Sigmoid colon (tissue), 7 donors: ENCODE measurements at places on chromosomes 1 and 21. TPM values are rescaled to one million over a fixed set of nuclear protein-coding genes. Genes with fewer than 3 reads are reported as not detected.

Gene DCST1
- polyA plus RNA-seq, result 0.09 TPM

Gene ADAM30
- polyA plus RNA-seq, result not detected

Gene EPHA8
- polyA plus RNA-seq, result not detected

Gene CFHR5
- polyA plus RNA-seq, result not detected

Gene MX1
- 13.2 TPM for polyA plus RNA-seq

Gene CD164L2
- 1.2 TPM for polyA plus RNA-seq

Gene CYP4B1
- 6.0 TPM for polyA plus RNA-seq

DNA sequence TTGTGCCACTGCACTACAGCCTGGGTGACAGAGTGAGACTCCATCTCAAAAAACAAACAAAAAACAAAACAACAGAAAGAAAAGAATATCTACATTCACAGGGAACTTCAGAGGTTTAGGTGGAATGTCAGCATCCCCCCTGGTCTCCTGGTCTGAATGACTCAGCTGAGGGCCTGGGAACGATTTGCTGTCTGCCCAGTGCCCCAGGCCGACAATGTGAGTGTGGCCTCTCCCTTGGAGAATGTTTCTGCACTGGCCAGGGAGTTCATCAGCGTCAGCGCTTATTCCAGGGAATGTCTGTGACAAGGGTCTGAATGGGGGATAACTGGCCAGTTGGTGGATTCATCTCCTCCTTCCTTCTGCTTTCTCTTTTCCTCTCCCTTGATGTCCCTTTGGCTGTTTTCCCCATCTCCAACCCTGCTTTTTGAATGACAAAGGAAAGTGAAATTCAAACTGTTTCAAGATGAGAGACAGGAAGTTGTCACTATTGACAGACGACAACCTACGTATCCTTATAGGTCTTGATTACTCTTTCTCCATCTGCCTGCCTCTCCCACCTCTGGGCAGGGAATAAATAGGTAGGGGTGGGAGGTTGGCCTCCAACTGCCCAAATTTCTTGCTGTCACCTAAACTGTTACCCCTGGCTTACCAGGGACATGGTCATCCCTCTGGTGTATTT, 213.1 kb downstream of the HHAT start:
- no peak for DNase-seq
- no peaks in the 10 kb centered on the region for H3K4me1 ChIP-seq
- no peaks in the 10 kb centered on the region for H3K27me3 ChIP-seq
- no peak overlapping the region for H3K27ac ChIP-seq

DNA sequence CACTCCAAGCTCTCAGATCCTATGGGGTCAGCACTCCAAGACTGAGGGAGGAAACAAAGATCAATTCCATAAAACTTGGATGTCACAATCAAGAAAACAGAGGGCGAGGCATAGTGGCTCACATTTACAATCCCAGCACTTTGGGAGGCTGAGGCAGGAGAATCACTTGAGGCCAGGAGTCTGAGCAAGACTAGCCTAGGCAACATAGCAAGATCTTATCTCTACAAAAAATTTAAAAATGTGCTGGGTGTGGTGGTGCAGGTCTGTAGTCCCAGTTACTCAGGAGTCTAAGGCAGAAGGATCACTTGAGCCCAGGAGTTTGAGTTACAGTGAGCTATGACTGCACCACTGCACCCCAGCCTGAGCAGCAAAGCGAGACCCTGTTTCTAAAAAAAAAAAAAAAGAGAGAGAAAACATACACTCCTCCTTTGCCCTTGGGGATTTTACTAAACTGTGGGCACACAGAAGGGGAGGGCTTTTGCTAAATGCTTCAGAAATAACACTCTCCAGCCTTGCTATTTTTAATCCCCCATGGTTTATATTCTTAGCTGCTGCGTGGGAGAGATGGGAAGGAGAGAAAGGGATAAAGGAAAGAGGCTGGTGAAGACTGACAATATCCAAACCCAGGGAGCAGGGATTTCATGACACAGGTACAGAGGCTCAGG, 18.1 kb downstream of the ARHGEF2 start:
- no peak overlapping the region for H3K4me3 ChIP-seq
- no peaks in the 10 kb centered on the region for H3K27me3 ChIP-seq
- H3K27ac ChIP-seq, result no peak overlapping the region
- peaks cover 92% of the 10 kb centered on the region for H3K36me3 ChIP-seq
- H3K4me1 ChIP-seq, result no peaks in the 10 kb centered on the region

GRCh38 chr1:61226791-61227567, 144.6 kb downstream of the NFIA start:
- H3K27me3 ChIP-seq, result no peaks in the 10 kb centered on the region
- peak overlapping the region; percentile 57 for H3K27ac ChIP-seq
- no peak overlapping the region for H3K4me3 ChIP-seq
- no peaks in the 10 kb centered on the region for H3K36me3 ChIP-seq

DNA sequence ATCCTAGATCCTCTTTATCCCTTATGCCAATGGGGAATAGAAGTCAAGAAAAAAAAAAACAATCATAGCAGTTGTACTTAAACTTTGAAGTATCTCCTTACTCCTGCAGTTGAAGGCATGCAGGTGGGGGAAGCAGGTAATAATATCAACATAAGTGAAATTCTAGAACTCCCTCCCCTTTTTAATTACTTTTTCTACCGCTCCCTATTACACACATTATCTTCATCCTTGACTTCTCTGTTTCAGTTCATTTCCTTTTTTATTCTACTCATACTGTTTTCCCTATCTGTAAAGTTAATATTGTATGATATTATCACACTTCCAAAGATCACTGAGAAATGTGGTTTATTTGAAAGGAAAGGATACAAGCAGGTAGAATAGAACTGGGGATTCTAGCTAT, 962.0 kb downstream of the PLA2G4A start:
- H3K27ac ChIP-seq, result no peak overlapping the region
- DNase-seq, result no peak
- H3K4me3 ChIP-seq, result no peak overlapping the region

DNA sequence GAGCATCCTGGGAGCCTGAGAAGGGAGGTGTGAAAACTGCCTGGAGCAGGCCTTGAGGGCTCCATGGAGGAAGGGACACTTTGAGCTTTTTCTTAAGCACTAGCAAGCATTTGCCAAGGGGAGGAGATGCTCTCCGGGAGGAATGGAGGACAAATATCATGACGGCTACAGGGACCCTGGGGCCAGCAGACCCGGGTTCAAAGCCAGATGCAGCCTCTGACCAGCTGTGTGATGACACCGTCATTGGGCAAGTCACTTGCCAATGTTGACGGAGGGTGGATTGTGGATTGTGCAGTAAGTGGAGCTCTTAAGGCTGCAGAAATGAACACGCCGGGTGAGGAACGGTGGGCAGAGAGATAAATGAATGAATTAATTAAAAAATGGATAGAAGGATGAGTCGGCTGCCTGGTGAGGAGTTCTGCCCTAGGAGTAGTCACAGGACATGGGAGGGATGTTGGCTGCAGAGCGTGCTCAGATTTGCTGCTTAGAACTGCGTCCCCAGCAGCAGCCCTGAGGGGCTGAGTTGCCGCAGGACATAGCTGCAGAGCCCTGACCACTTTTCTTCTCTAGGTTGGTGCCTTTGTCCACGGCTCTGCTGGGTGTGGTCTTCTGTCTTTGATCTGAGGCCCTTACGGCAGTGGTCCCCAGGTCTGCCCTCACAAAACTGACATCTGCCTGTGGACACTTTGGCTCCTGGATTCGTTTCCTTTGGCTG, 507.6 kb downstream of the NPHP4 start:
- no peak for DNase-seq
- no peaks in the 10 kb centered on the region for H3K36me3 ChIP-seq
- peaks cover 45% of the 10 kb centered on the region for H3K27me3 ChIP-seq

GRCh38 chr1:6486433-6487011, 4.9 kb downstream of the PLEKHG5 start:
- H3K4me3 ChIP-seq, result no peak overlapping the region
- H3K27me3 ChIP-seq, result peaks cover 22% of the 10 kb centered on the region
- H3K27ac ChIP-seq, result no peak overlapping the region
- no peaks in the 10 kb centered on the region for H3K36me3 ChIP-seq

DNA sequence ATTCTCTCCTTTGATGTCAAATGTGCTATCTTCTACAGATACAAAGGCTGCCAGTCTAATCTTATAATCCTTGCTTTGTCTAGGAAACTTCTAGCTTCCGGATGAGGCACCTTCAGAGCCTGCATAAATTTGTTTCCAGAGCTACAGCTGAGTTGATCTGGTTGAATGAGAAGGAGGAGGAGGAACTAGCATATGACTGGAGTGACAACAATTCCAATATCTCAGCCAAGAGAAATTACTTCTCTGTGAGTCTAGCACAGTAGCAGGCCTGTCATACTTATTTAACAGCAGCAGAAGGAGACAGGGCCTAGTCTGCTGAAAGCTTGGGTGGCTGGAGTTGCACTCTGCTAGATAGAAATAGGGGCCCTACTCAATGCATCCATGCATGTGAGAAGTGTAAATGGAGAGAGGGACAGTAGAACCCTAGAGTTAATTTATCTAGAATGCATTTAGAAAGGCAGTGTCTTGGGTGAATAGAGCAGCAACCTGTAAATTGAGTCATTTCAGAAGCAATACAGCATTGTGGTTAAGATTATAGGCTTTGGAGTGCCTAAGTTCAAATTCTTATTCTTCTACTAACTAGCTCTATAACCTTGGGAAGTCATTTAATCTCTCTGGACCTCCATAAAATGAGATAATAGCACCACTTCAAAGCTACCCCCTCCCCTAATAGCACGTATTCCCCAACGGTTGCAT, 89.0 kb downstream of the MACF1 start:
- H3K27me3 ChIP-seq, result no peaks in the 10 kb centered on the region
- DNase-seq, result no peak

GRCh38 chr1:201113451-201114244, 1.4 kb upstream of the CACNA1S start:
- no peak for DNase-seq
- peak overlapping the region; percentile 63 for H3K4me3 ChIP-seq
- H3K36me3 ChIP-seq, result no peaks in the 10 kb centered on the region

DNA sequence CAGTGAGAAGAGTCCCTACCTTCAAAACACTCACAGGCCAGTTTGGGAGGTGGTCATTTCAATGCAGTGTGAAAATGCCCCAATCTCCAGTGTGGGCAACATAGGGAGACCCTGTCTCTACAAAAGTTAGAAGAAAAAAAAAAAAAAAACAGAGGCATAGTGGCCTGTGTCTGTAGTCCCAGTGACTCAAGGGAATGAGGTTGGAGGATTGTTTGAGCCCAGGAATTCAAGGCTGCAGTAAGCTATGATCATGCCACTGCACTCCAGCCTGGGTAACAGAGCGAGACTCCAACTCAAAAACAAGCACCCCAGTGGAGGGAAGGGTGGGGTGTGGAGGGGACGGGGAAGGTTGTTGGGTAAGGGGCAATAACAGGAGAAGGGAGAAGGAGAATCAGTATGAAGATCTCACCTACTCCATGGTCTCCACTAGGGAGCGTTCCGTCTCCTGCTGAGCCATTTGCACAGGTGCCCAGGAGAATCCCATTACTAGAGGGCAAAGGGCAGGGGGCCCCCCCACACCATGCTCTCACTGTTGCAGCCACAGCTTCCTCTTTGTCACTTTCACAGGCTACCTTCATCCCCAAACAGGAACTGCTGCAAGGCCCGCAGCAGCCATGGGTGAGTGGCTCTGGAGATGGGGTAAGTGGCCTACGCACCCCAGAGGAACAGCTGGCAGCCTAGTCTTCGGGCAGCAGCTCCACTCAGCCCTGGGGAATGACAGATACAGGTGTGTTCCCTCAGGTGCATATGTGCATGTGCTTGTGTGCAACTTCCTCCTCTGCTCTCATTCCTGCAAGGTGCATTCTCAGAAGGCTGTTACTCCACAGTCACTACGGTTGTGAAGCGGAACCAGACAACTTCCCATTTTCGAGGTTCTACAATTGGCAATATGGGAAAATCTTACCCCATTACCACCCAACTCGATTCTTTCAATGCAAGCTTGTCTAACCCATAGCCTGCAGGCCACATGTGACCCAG, 87.9 kb upstream of the LYST start:
- DNase-seq, result peak; percentile 60
- no peaks in the 10 kb centered on the region for H3K36me3 ChIP-seq
- no peak overlapping the region for H3K4me3 ChIP-seq
- no peaks in the 10 kb centered on the region for H3K27me3 ChIP-seq

DNA sequence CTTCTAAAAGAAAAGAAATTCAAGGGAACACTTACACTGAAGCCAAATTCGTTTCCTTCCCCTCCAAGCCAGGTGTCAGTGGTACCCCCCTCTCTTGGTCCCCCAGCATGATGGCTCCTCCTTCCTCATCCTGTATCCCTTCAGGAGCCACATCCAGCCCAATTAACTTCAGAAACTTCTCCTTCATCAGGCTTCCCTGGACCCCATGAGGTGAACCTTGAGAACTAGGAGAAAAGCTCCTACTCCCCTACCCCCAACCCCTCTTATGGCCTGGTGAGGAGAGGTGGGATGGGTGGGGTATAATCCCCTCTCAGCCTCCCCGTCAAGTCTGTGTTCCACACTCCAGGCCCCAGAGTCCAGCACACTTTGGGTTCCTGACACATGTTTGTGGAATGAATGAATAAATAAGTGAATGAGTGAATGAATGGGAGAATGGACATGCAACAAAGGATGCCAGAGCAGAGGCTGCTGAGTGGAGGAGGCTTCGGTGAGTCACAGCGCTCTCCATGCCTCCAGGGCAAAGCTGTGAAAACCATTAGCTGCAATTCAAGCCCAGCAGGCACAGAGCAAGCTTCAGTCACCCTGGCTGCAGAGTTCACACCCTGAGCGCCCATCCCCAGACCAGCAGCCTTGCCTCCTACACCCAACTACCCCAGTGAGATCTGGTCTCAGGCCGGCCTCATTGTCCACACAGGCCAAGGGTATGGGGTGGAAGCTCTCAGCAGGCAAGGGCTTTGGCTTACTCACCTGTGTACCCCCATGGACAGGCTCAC, 43.8 kb downstream of the BATF3 start:
- H3K4me3 ChIP-seq, result no peak overlapping the region
- H3K36me3 ChIP-seq, result no peaks in the 10 kb centered on the region
- DNase-seq, result no peak
- H3K27ac ChIP-seq, result no peak overlapping the region
- no peaks in the 10 kb centered on the region for H3K4me1 ChIP-seq
- no peaks in the 10 kb centered on the region for H3K27me3 ChIP-seq

DNA sequence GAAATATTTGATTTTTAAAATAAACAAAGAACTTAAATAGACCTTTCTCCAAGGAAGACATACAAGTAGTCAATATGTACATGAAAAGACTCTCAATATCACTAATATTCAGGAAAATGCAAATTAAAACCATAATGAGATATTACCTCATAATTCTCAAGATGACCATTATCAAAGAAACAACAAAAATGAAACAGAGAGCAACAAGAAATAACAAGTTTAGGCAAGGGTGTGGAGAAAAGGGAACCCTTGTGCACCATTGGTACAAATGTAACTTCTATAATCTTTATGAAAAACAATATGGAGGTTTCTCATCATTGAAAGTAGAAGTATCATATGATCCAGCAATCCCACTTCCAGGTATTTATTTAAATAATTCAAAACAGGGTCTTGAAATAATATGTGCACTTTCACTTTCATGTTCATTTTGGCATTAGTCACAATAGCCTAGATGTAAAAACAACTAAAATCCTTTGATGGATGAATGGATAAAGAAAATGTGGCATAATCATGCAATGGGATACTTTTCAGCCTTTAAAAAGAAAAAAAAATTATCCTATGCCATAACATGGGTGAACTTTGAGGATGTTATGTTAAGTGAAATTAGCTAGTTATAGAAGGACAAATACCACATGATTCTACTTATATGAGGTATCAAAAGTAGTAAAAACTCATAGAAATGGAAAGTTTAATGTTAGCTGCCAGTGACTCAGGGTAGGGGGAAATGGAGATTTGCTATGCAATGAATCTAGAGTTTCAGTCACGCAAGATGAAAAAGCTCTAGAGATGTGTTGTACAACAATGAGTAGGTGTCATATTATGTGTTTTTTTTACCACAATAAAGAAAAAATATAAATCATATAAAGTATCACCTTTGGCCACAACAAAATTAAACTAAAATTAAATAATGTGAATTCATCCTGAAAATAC, 114.5 kb upstream of the LYPLAL1 start:
- H3K4me1 ChIP-seq, result no peaks in the 10 kb centered on the region
- DNase-seq, result no peak
- H3K4me3 ChIP-seq, result no peak overlapping the region
- no peak overlapping the region for H3K27ac ChIP-seq
- H3K36me3 ChIP-seq, result no peaks in the 10 kb centered on the region
- no peaks in the 10 kb centered on the region for H3K27me3 ChIP-seq
